Activated T-cell treated with anti-CD3 and anti-CD28 coated beads for 48 hours (primary cell): ENCODE measurements at places on chromosomes 2 and 18.

- no peak for DNase-seq
Observed at GRCh38 chr2:210271300-210271699, 43.7 kb downstream of the MYL1 start.

- no peak for DNase-seq
Observed at GRCh38 chr18:44742718-44743311, 62.1 kb downstream of the SETBP1 start.

- no peak for DNase-seq
Observed at GRCh38 chr2:5290900-5291546, 401.2 kb upstream of the SOX11 start.

GRCh38 chr2:39625193-39625926 is 40.4 kb upstream of the TMEM178A start:
- DNase-seq, result no peak

DNA sequence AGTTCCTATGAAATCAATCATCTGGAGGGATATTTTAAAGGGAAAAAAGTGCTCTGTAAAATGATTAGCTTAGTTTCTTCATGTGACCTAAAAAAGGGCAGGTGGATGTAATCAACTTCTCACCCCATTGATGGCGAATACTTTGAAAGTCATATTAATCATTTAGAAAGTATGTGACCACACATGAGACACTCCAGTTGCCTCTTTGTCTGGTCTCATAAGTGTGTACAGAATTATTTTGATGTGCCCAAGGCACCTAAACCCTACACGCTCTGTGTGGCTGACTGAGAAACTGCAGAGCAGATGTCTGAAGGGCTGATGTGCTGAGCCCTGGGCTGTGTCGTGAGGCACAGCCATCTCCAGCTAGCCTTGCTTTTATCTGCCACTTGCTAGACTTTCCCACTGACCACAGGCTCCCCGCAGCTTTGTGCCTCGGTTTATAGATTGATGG is 26.9 kb downstream of the SGPP2 start:
- DNase-seq, result no peak

DNA sequence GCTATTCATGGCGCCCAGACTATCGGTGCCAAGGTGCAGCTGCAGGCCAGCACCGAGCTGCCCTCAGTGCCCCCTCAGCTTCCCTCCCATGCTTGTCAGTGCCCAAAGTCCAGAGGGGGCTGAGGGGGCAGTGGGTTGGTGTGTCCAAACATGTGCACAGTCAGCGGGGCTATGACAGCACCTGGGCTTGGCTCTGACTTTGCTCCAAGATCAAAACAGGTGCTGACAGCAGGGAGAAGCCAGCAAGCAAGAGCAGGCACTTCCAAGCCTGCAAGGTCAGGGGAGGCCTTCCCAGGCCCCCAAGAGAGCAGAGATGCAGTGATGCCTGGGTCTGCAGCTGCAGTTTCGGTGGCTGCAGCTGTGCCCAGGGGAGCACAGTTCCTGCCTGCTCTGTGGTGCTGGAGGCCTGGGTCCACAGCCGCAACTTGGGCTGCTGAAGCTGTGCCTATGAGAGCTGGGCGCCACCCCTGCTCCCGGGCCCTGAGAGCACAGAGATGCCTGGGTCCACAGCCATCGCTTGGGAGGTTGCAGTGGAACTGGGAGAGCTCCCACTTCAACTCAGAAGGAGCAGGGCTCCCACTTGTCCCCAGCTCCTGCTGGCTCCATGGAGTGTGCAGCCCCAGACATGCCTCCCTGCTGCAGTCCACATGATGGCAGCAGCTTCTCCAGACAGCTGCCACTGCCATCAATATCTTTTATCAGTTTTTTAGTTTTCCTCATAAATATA is 775.3 kb upstream of the POU3F3 start:
- no peak for DNase-seq

GRCh38 chr18:26450989-26451682 is 97.2 kb downstream of the KCTD1 start:
- no peak for DNase-seq

DNA sequence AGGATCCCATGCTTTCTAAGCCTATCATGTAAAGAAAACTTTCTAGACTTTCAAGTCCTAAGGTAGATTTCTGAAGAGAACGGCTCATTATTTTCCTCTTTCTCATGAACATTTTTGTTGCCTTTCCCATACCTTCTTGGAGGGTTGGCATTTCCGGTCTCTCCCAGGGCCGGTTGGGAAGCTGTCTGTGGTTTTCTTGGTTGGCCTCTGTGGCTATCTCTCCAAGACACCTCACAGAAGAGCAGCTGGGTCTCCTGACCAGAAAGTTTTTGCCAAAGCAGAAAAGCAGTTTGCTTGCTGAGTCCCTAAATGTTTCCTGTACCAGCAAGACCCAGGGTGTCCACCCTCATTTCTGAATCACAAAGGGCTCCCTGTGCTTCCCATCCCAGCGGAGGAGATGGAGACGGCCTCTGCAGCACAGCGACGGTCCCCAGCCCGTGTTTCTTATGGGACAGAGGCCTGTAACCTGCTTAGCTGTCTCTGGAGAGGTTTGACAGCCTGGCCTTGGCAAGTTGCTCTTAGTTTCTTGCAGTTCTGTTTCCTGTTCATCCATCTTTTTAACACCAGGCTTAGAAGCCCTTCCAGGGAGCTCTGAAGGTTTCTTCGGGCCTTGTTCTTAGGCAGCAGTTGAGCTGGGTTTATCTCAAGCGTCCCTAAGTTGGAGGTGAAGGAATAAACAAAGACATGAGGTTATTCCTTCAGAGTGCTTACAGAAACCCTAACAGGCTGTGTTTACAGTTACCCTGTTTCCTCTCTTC is 39.8 kb downstream of the GREB1 start:
- DNase-seq, result no peak

- no peak for DNase-seq
Observed at GRCh38 chr18:22241921-22242361, 72.6 kb downstream of the GATA6 start.

GRCh38 chr18:43022874-43023273 is 92.6 kb downstream of the RIT2 start:
- no peak for DNase-seq

DNA sequence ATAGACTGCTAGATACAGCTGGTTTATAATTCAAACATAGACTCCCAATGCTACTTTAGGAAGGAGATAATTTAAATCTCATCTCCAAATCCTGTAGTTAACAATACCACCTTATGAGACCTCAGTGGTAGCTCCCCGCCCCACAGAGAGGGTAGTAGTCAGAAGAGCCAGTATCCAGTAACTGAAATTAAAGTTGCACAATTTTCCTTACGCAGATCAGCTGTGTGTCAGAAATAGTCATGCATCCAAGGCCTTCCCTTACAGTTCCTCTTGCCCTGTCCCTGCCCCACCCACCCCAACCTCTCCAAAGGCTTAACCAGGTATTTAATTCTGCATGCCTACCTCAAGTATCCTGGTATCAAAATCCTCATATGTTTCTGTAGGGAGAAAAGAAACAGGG is 15.5 kb downstream of the MRPS5 start:
- DNase-seq, result no peak

DNA sequence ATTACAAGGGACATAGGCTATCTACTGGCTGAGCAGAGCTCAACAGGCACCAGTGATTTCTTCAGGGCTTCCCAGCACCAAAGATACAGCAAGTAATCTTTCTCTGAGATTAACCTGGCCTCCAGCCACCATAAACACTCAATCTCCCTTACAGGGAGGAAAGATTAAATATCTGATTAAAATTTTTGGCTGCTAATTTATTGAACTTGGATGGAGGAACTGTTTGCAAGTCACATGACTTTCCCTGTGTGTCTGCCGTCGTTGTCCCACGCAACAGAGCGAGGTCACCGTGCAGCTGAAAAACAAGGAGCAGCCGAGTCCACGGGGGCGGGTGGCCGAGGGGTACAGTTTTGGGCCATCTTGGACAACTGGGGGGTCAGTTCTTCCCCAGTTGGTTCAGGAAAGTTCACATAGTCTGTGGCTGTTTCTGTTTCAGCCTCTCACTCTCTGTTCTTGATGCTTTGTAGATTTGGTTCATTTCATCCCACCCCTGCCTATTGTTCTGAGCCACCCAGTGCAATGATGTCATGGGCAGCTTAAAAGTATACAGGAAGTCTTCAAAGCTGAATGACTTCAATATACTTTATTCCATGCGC is 186.8 kb upstream of the CTAGE1 start:
- DNase-seq, result no peak

DNA sequence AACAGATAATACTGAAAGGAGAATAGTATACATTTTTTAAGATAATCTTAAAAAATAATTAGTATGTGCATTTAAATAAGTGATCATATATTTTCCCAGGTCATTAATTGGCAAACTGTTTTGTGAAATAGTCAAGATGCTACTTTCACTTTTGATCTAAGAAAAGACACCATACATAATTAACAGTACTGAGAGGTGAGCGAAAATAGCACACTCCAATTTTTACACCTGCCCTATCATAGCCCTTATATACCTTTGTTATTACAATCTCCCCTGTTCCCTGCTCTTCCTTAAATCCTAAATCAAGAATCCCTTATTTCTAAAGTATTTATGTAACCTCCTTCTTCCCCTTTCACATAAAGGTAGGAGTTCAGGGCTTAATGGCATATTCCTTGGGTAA is 500.1 kb upstream of the LRATD1 start:
- DNase-seq, result no peak

GRCh38 chr2:98088261-98088660 is 1.3 kb downstream of the VWA3B start:
- DNase-seq, result no peak

- no peak for DNase-seq
Observed at GRCh38 chr2:69082430-69082997, 69.5 kb downstream of the ANTXR1 start.

GRCh38 chr2:127485051-127485693 is 41.1 kb downstream of the IWS1 start:
- no peak for DNase-seq

- no peak for DNase-seq
Observed at GRCh38 chr2:240912878-240913809, 7.0 kb downstream of the CROCC2 start.

DNA sequence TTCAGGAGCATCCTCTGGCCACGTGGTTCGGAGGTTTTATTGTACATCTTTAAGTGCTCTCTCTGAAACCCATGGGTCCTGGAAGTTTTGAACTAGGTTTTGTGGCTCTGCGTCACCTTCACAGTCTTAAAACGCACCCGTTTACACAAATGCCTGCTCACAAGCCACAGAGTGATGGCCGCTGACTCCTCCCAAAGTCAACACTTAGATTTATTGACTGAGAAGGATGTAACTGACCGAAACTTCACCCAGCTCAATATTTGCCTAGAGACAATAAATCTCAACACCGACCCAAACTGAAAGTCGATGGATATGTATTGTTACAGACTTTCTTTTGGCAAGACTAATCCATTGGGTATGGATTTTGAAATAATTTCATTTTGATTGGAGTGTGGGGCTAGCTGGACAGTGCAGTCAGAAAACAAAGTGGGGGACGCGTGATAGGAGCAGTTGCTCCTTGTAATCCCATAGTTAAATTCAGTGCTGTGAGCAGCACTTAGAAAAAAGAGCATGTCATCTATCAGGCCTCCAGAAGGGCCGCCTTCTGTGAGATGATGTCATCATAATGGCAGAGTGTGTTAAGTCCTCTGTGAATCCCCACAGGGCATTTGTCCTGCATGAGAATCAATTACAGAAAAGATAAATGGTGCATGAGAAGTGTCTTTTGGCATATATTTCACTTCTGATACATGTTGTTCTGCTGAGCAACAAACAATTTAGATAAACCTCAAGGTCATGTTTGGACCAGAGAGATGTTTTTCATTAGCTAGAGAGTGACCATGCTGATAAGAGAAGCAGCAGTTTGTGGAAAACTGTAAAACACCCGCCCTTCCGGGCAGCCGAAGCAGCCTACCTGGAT is 183.7 kb downstream of the INO80D start:
- no peak for DNase-seq
